Stimulated activated CD8-positive, alpha-beta memory T cell treated with anti-CD3 and anti-CD28 coated beads, Interleukin-2, amount 100 ng/mL, for 1 hour (primary cell): ENCODE measurements at places on chromosomes 6 and 20.

GRCh38 chr6:79634491-79635231, 3.5 kb downstream of the SH3BGRL2 start:
- no peak for DNase-seq

- peak; percentile 63 for DNase-seq
These were observed at the start of gene LIME1 for GRCh38 chr20:63735859-63736718. Gene LIME1, plus strand, starts transcription at chr20:63736664. Its CDS starts 886 bp downstream, at chr20:63737550.

DNA sequence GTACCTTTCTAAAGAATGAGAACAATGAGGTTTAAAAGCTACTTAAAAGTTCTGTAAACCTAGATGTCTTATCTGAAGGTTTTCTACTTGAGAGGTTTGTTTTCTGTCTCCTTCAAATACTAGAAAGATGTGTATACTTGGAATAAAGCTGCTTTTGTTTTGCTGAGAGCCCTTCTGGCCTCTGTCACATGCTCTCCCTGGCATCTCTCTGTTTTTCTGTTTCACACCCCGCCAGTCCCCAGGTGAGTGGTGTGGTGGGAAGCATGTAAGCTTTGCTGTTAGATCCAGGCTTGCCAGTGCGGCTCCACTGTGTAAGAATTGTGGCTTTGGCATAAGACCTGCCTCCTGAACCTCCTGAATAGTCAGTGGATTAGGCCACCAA, 56.8 kb downstream of the SNX9 start:
- no peak for DNase-seq

- no peak for DNase-seq
These were observed 5.3 kb downstream of the SS18L1 start for GRCh38 chr20:62148908-62149314.

DNA sequence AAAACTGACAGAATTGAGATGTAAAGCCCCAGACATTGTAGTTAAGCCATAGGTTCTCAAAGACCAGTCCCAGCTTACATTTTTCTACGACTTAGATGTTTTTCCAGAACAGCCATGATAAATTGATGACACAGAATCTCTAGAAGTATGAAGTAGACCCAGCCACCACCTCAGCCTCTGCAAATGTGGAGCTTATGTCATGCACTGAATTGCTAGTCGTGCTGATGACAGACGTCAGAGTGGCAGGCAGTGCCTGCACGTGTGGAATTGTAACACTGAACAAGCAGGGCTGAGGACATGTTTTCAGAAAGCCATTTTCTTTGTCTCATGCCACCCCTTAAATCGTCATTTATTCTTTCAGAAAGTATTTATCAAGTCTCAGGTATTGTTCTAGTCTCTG, 72.4 kb upstream of the TMEM181 start:
- DNase-seq, result no peak

GRCh38 chr6:110875548-110876169, 1.1 kb downstream of the AMD1 start:
- peak; percentile 44 for DNase-seq

DNA sequence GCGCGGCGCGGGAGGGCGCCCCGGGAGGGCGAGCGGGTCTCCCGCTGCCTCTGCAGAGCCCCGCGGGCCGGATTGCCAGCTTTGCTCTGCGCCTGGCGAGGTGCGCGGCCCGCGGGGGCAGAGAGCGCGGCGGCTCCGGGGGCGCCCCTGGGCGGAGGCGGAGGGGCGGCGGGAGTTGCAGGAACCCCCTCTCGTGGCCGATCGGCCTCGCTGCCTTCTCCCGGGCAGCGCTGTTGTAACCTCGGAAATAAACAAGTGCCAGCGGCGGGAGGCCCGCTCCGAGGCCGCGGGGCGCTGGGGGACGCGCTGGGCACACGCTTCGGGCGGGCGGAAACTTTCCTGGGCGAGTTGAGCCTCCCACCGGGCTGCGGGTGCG, 1.2 kb downstream of the CDH4 start:
- no peak for DNase-seq

DNA sequence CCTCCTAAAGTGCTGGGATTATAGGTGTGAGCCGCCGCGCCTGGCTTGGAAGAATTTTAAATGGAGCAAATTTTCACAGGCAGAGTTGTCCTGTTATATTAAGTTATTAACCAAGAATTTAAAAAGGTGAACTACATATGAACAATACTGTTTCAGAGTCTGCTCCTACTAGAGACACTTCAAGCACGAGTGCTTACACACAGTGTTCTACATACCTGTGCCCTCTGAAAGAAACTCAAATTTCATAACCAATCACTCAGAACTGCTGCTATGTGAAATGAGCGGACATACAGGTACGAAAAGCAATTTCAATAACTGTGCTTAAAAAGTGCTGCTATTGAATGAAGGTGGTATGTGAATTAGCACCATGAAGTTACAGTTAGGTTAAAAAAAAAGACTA, 262.0 kb downstream of the SYNE1 start:
- DNase-seq, result no peak

- DNase-seq, result no peak
These were observed 295.5 kb upstream of the HS3ST5 start for GRCh38 chr6:114638341-114638740.

DNA sequence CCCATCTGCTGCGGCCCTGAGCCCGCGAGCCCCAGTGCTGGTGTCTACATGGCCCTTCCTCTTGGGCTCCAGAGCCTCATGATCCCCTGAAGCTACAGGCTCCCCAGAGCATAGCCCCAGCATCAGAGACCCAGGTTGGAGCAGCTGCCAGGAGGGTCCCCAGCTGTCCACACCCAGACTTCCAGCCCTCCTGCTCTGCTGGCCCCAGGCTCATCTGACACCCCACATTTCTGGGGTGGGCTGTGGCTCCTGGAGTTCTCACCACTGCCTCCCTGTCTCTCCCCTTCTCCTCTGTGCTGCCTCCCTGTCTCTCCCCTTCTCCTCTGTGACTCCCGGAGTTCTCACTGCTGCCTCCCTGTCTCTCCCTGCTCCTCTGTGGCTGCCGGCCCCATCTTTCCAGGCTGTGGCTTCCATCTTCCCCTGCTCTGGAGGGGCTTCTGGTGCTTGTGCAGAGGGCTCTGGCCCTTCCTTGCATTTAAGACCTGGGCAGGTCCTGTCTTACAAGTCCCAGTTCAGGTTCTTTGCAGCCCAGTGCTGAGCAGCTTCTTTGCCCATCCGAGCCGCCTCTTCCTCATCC, 108.1 kb downstream of the ERMARD start:
- DNase-seq, result no peak
